Activated CD4-positive, alpha-beta memory T cell treated with anti-CD3 and anti-CD28 coated beads, Interleukin-2, amount 10 ng/mL, durations not matched to agents 7 days and 5 days (primary cell): ENCODE measurements at places on chromosomes 1 and 21.

DNA sequence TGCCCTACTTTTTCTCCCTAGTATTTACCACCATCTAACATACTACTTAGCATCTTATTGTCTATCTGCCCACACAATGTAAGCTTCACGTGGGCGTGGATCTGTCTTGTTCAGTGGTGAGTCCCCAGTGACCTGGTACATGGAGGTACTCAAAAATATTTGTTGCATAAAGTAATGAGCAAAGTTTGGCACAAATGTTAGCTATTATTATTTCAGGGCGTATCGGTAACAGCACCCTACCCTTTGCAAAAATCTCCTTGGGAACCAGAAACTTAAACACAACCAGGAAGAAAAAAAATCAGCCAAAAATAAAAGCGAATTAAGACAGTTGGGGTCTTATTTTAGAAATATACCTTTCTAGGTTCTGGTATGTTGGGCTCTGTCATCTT, 454 bp upstream of the NENF start:
- H3K4me1 ChIP-seq: peaks cover 23% of the 10 kb centered on the region
- peaks cover 6% of the 10 kb centered on the region for H3K27me3 ChIP-seq
- DNase-seq: no peak
- H3K27ac ChIP-seq: no peak overlapping the region

- no peak for DNase-seq
- no peaks in the 10 kb centered on the region for H3K4me1 ChIP-seq
- H3K27me3 ChIP-seq: no peaks in the 10 kb centered on the region
- no peak overlapping the region for H3K4me3 ChIP-seq
- H3K36me3 ChIP-seq: peaks cover 3% of the 10 kb centered on the region
Observed at GRCh38 chr1:110243574-110243973, 33.5 kb downstream of the KCNC4 start.

DNA sequence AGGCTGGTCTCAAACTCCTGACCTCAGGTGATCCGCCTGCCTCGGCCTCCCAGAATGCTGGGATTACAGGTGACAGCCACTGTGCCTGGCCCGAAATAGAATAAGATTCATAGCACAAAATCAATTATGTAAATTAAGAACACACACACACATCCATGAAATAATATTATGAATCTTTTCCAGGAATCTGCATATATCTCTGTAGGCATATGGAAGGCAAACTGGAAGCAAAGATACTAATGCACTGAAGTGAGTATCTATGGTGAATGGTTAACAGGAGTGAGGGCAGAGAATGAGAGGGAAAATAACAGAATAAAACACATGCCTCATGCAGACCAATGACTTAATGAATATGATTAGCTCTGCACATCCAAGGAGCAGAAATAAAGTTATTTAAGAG, 61.6 kb upstream of the ATP2B4 start:
- peaks cover 8% of the 10 kb centered on the region for H3K27me3 ChIP-seq
- H3K27ac ChIP-seq: no peak overlapping the region
- DNase-seq: no peak
- H3K4me1 ChIP-seq: no peaks in the 10 kb centered on the region
- H3K4me3 ChIP-seq: no peak overlapping the region

DNA sequence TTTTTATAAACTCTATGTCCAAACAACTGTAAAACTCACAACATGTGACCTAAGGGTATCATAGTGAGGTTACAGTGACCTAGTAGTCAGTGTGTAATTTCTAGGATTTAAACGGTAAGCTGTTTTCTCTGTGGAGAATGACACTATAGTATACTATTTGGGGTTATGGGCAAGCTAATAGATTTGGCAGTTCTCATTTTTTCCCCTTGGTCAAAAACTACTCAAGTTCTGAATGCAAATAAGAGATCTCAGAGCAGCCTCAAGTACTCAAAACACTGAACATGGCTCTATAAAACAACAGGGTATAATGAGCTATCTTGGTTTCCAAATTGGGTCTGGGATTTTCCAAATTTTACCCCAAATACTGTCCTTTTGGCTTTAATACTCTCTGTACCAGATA, 88.5 kb upstream of the HMCN1 start:
- no peak overlapping the region for H3K27ac ChIP-seq
- H3K36me3 ChIP-seq: peaks cover 39% of the 10 kb centered on the region
- H3K4me1 ChIP-seq: peaks cover 29% of the 10 kb centered on the region
- no peak overlapping the region for H3K4me3 ChIP-seq
- DNase-seq: no peak

DNA sequence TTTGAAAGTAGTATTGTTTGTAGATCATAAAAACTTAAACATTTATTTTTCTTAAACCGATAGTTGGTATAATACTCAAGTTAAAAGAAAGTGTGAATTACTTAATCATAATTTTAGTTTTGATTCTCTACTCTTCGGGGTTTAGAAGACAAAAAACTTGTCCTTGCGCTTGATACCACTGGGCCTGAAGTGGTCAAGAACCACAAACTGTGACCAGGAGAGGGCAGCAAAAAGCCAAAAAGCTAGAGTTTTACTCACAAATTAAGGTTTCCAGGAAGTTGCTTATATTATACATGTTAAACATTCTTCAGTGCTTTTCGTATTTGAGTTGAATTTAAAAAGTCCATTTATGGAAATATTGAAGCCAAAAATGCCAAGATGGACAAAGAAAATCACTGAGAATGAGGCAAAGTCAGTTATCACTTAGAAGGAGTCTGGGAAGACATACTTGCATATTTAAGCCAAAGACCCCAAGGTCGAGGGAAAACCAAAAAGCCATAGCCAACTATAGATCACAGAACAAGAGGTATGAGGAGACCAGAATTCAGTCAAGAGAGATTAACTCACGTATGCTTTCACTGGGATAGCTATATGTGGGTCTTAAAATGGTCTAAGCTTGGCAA, 34.2 kb downstream of the EFCAB7 start:
- no peaks in the 10 kb centered on the region for H3K4me1 ChIP-seq
- peak; percentile 20 for DNase-seq
- no peak overlapping the region for H3K27ac ChIP-seq

DNA sequence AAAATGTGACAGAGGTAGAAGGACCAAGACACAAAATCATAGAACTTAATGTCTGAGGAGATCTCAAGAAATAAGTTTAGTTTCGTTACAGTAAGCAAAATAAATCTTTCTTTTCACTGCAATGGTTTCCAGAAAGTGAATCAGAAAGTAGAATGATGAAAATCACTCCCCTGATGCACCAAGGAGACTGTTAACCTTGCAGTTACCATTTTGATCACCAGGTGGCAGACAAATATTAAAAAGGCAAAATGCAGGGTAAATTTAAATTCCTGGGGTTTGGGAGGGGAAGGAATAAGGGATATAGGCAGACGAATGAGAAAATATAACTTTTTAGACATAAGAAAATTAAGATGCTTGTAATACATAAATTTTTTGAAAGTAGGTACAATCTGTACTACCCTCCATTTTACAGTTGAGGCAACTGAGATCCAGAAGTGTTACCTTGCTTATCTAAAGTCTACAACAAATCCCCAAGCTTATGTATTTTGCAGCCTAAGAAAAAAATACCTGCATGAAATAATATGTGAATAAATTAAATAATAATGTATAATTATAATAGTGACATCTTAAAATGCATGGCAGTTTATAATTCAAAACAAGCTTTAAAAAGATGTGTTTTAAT, 253.2 kb downstream of the CRB1 start:
- no peak overlapping the region for H3K27ac ChIP-seq
- H3K4me1 ChIP-seq: peaks cover 6% of the 10 kb centered on the region
- no peaks in the 10 kb centered on the region for H3K27me3 ChIP-seq
- DNase-seq: no peak
- no peaks in the 10 kb centered on the region for H3K36me3 ChIP-seq
- H3K4me3 ChIP-seq: no peak overlapping the region
